RPMI7951 (cell line): ENCODE measurements at places on chromosomes 2 and 18. TPM values are rescaled to one million over a fixed set of nuclear protein-coding genes. Genes with fewer than 3 reads are reported as not detected.
A peak's percentile ranks its signal among the peaks of the same experiment; 100 is the strongest.

The ERFE gene
- 0.10 and 1.8 TPM in 2 replicates for total RNA-seq

The SLC19A3 gene
- not detected in 2 replicates for total RNA-seq

The ACTR2 gene
- 85.8 and 98.8 TPM in 2 replicates for total RNA-seq

- peak; percentile 37 for DNase-seq
These were observed 37.3 kb upstream of the ZNF512 start for GRCh38 chr2:27545348-27546141.

DNA sequence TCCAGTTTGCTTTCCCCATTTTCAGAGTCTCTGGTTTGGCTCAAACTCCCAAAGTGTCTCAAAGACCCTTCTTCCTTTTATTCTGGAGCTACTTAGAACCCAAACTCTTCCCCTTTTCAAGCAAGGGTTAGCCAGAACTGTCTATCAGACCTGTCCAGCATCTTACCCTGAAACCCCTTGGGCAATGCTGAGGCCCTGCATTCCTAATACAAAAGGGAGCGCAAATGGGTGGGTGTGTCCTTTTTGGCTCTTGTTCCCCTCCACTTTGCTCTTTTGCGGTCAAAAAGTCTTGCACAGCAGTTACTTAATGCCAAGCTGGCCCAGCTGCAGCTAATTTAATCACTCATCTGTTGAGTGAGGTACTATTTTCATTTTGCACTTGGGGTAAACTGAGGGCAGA lies 231.2 kb upstream of the FOSL2 start:
- peak; percentile 97 for DNase-seq

DNA sequence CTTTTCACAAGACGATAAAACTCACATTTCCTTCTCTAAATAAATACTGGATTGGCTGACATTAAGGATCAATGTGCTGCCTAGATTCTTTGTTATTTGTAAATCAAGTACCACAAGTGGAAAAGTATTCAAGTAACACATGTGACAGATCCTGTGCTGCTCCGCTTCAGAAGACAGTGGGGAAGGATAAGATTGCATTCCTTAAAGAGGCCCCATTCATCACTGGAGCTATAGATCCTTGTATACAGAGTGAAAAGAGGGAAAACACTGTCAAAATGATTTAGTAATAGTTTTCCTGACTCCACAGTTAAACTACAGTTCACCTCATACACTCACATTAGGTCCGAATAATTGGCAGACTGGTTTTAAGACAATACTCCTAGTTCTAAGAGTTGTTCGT lies 108.0 kb upstream of the CSRNP3 start:
- no peak for DNase-seq

GRCh38 chr2:106570316-106570715 lies 83.2 kb downstream of the CD8B2 start:
- no peak for DNase-seq

The POTEJ gene
- total RNA-seq: not detected in 2 replicates

The LYG2 gene
- not detected in 2 replicates for total RNA-seq

The GAL3ST2 gene
- total RNA-seq: not detected in 2 replicates

The UGT1A7 gene
- total RNA-seq: not detected in 2 replicates

DNA sequence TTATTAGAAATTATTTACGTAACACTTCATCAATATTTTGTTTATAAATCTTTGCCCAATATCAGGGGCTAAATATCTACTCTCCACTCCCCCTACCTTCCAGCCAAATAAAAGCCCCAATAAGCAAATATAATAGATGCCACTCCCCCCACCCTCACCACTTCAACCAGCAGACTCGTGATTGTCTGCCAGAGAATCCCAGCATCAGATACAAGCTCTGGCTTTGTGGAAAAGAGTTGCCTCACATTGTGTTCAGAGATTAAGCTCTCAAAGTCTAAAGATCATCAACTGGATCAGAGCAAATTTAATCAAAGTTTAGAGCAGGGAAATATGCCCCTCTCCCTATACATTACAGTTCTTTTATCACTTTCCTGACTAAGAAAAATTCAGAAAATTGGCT lies 39.5 kb downstream of the AOX1 start:
- no peak for DNase-seq

The AFG3L2 gene
- 29.2 and 35.7 TPM in 2 replicates for total RNA-seq

DNA sequence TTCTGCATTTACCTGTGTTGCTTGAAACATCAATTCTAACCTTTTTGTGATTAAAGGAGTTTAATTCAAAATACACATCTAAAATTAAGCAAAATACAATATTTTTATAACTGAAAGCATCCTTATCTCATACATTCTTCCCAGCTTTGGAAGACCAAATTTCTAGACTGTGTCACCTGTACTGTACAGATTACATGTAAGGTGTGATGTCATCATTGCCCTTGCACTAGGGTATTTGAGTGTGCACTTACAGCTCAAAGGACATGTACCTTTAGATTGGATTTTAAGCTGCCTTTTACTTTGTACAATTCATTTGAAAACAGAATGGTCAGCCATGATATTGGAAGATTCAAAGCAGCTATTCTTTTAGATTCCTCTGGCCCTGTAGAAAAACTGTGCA lies 932.8 kb upstream of the POU3F3 start:
- DNase-seq: no peak

The INPP5D gene
- total RNA-seq: 0.24 and 1.1 TPM in 2 replicates
